ENCODE measurements at places on chromosomes 1 and 21.

GRCh38 chr1:35390600-35391494 is 122.3 kb downstream of the ZMYM4 start:
- H3K27ac ChIP-seq = no peak overlapping the region
- no peak for DNase-seq
- peaks cover 5% of the 10 kb centered on the region for H3K36me3 ChIP-seq
- H3K4me1 ChIP-seq = peaks cover 10% of the 10 kb centered on the region
- H3K4me3 ChIP-seq = no peak overlapping the region
- no peaks in the 10 kb centered on the region for H3K27me3 ChIP-seq

DNA sequence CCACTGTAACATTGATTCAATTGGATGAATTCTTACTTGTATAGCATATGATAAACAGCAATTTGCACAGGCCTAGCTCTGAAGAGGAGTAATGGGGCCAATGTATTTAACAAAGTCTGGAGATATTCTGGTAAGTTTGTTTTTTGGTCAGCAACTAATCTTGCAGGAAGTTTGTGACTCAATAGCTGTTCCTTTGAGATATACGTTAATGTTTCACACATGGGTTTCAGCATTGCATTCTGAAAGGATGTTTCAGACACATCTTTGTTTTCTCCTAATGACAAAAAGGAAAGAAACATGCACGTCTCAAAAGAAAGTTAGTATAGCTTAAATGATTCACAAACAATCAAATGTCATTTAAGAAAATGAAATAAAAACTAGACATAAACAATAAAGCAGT is 49.0 kb downstream of the LTN1 start:
- peaks cover 46% of the 10 kb centered on the region for H3K36me3 ChIP-seq
- H3K4me1 ChIP-seq = no peaks in the 10 kb centered on the region
- no peaks in the 10 kb centered on the region for H3K27me3 ChIP-seq
- no peak for DNase-seq
- H3K27ac ChIP-seq = no peak overlapping the region

DNA sequence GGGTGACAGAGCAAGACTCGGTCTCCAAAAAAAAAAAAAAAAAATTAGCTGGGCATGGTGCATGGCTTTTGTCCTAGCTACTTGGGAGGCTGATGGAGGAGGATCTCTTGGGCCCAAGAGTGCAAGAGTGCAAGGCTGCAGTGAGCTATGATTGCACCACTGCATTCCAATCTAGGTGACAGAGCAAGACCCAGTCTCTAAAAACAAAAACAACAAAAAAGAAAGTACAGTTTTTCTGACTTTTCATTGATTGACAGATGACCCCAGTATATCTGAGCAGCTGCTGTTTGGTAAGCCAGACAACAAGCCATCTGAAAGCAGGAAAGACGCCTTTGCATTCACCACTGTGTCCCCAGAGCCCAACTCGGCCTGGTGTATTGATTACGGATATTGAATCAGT is 10.9 kb upstream of the DPT start:
- no peaks in the 10 kb centered on the region for H3K27me3 ChIP-seq
- no peak overlapping the region for H3K4me3 ChIP-seq
- H3K4me1 ChIP-seq = no peaks in the 10 kb centered on the region
- no peak for DNase-seq
- H3K36me3 ChIP-seq = no peaks in the 10 kb centered on the region

DNA sequence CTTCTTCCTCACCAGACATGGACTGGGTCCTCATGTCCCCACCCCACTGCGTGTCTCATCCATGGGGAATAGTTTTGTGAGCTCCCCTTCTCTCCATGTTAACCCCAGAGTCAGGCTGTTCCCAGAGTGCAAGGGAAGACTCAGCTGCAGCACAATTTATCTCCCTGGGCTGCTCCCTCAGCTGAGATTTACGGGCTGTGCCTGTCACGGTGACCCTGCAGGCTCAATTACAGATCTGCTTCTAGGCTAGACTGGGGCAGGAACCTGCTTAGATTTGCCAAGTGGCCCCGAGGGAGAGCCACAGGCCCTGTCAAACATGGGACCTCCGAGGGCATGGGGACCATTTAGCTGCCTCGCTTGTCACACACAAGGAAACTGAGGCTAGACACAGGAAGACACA is 37.8 kb downstream of the CDCP2 start:
- H3K36me3 ChIP-seq = no peaks in the 10 kb centered on the region
- no peak overlapping the region for H3K27ac ChIP-seq
- H3K27me3 ChIP-seq = no peaks in the 10 kb centered on the region
